Aortic smooth muscle cell (primary cell): ENCODE measurements at places on chromosomes 1 and 21. TPM values are rescaled to one million over a fixed set of nuclear protein-coding genes. Genes with fewer than 3 reads are reported as not detected.

Gene NTMT2
- not detected in 2 replicates for total RNA-seq

Gene TSACC
- total RNA-seq = not detected in 2 replicates

Gene MMP23B
- 1.7 and 1.8 TPM in 2 replicates for total RNA-seq

Gene COL24A1
- total RNA-seq = 0.87 and 1.2 TPM in 2 replicates

Gene NGF
- total RNA-seq = 7.7 and 12.7 TPM in 2 replicates

Gene SERPINC1
- 0.12 and 0.13 TPM in 2 replicates for total RNA-seq

Gene GUCA2B
- not detected in 2 replicates for total RNA-seq

Gene NT5C1A
- total RNA-seq = not detected in 2 replicates

Gene CR2
- not detected in 2 replicates for total RNA-seq

Gene LCE1C
- total RNA-seq = not detected in 2 replicates

Gene SLC30A7
- total RNA-seq = 28.4 and 33.4 TPM in 2 replicates

Gene ABCB10
- total RNA-seq = 13.2 and 14.5 TPM in 2 replicates

Gene WDR64
- total RNA-seq = not detected in 2 replicates

Gene SLAMF7
- not detected in 2 replicates for total RNA-seq

Gene NES
- total RNA-seq = 124 and 159 TPM in 2 replicates

Gene TNFRSF18
- total RNA-seq = not detected in 2 replicates

Gene CLCA4
- 0.40 TPM in 1 of 2 replicates, not detected in the other for total RNA-seq

Gene ALX3
- total RNA-seq = not detected in 2 replicates

Gene MAGI3
- 10.0 and 12.4 TPM in 2 replicates for total RNA-seq

Gene VSIG8
- under 0.01 and 0.06 TPM in 2 replicates for total RNA-seq

Gene SMPDL3B
- not detected in 2 replicates for total RNA-seq

Gene ZNF593OS
- 0.19 TPM in 1 of 2 replicates, not detected in the other for total RNA-seq

Gene ACKR1
- total RNA-seq = not detected in 2 replicates

Gene HJV
- total RNA-seq = 0.06 TPM in 1 of 2 replicates, not detected in the other

Gene SPATA1
- total RNA-seq = 0.92 and 0.93 TPM in 2 replicates

Gene KIFAP3
- total RNA-seq = 36.3 and 54.9 TPM in 2 replicates

Gene CELA3A
- total RNA-seq = not detected in 2 replicates

Gene PTGS2
- 32.6 and 181 TPM in 2 replicates for total RNA-seq

Gene LAX1
- under 0.01 TPM in 1 of 2 replicates, not detected in the other for total RNA-seq

Gene FAM151A
- not detected in 2 replicates for total RNA-seq

Gene LCE1E
- total RNA-seq = not detected in 2 replicates

Gene OR2AK2
- total RNA-seq = not detected in 2 replicates

Gene OR10J1
- not detected in 2 replicates for total RNA-seq

Gene AKR7A2
- total RNA-seq = 74.8 and 103 TPM in 2 replicates

Gene NENF
- total RNA-seq = 61.1 and 63.1 TPM in 2 replicates

Gene PROK1
- total RNA-seq = not detected in 2 replicates

Gene CFAP74
- not detected in 2 replicates for total RNA-seq

Gene SPATA46
- not detected in 2 replicates for total RNA-seq

Gene AIRE
- under 0.01 TPM in 1 of 2 replicates, not detected in the other for total RNA-seq

Gene OR2W3
- total RNA-seq = 0.26 TPM in 1 of 2 replicates, not detected in the other

Gene BCAS2
- total RNA-seq = 41.9 and 43.2 TPM in 2 replicates

Gene OPN3
- total RNA-seq = 9.2 and 11.1 TPM in 2 replicates

Gene FLG2
- not detected in 2 replicates for total RNA-seq

Gene ISG15
- 91.6 and 99.7 TPM in 2 replicates for total RNA-seq

Gene UCK2
- total RNA-seq = 36.7 and 53.5 TPM in 2 replicates

Gene CD1E
- total RNA-seq = not detected in 2 replicates

Gene CRNN
- total RNA-seq = not detected in 2 replicates

Gene HTR6
- 0.06 and 0.13 TPM in 2 replicates for total RNA-seq

Gene OR2L13
- not detected in 2 replicates for total RNA-seq

Gene PLEKHA6
- total RNA-seq = 0.31 and 1.5 TPM in 2 replicates

Gene MAPKAPK2
- 33.8 and 36.9 TPM in 2 replicates for total RNA-seq

Gene MFAP2
- total RNA-seq = 18.2 and 24.5 TPM in 2 replicates

Gene NBPF12
- 6.5 and 7.4 TPM in 2 replicates for total RNA-seq

Gene CCDC17
- total RNA-seq = 0.53 and 0.75 TPM in 2 replicates

Gene SPRR4
- total RNA-seq = not detected in 2 replicates
